GF-D8 (cell line): ENCODE measurements at places on chromosomes 3 and 15.

GRCh38 chr3:17412950-17413530 lies 329.4 kb downstream of the TBC1D5 start:
- DNase-seq = peak; percentile 6

GRCh38 chr15:52289629-52290081 lies 5.9 kb downstream of the MYO5C start:
- no peak for DNase-seq

- DNase-seq = no peak
Observed at GRCh38 chr15:88389120-88389519, 78.1 kb downstream of the MRPL46 start.

DNA sequence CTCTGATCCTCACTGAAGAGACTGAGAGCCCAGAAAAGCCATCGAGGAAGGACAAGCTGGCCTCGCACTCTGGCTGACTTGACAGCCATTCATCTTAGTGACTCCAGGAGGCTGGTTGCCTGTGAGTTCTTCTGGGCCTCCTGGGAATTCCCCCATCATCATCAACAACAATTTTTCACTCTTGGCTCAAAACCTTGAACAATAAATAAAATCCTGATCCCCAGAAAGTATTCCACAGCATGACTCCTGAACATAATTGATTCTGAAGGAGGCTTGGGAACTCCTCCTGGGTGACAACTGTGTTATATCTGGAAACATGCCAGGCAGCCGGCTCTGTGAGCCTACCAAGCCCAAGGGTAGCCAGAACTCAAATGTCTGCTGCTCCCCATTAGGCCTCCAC lies 188.6 kb downstream of the SHQ1 start:
- DNase-seq = no peak

GRCh38 chr3:42351207-42351606 lies 59.2 kb downstream of the LYZL4 start:
- DNase-seq = no peak

DNA sequence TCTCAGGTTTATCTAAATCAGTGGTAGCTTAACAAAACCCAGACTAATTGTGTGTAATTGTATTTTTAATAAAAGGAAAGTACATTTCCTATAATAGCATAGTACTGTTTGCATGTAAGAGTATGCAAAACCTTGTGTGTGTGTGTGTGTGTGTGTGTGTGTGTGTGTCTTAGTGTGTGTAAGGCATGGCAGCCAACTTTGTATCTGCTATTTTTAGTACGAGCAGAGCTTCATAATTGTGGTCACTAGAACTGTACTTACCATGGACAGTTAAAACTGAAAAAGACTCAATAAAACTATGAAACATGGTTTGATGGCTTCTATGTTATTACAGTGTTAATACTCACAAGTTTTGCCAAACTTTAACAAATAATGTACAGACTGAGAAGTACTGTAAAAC lies 6.2 kb downstream of the P2RY1 start:
- DNase-seq = no peak

DNA sequence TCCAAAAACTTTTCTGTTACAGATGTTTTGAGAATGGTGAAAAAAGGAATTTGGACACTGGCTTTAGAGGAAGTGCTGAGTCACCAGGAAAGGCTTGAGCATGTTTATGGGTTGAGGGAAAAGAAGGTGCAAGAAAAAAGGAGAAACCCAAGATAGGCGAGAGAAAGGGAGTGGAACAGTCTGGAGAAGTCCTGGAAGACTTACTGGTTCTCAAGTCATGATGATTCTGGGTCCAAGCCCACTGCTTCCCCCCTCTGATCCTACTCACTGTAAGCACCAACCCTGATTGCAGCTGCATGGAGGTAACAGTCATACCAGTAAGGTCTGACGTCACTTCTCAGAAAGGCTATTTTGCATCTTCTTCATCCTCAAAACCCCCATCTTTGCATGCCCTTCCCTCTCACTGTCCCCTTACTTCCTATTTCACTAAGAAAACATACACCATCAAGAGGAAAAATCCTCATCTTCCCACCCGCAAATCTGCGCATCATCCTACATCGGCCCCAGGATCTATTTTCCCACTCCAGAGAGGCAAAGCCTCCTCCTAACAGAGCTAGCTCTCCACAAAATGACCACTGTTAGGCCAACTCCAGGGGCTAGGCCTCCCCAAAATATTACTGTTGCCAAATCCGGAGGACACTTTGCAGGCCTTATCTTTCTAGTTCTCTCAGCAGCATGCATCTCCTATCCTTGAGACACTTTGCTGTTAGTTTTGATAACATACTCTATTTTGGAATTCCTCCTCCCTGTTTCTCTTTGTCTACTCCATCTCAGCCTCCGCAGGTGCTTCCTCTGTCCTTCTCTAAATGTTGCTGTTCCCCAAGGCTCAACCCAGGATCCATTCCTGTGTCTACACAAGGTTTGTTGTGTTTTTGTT lies 3.2 kb upstream of the ATP13A3 start:
- DNase-seq = no peak

DNA sequence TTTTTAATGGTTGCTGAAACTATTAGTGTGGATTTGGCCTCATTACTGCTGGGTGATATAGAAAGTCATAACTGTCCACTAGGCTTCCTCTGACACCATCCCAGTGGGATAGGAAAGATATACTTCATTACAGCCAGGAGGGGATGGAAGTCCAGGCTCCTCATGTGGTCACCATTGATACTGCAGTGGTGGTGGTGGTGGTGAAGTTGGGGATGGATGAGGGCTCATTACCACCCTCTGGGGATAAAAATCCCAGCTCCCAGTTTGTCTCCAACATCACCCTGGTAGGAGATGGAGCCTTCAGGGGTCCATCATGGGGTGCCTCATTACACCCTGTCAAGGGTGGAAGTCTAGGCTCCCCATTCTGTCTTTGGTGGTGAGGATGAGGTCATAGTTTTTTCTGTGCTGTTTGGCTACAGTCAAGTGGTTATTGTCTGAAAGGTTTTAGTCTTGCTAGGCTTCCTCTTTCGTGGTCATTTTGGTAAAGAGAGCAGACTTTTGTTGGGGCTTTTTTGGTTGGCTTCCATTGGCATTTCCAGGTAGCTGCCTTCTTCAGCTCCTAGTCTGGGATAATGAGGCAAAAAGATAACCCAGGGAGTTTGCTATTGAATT lies 30.1 kb upstream of the FILIP1L start:
- peak; percentile 16 for DNase-seq

- DNase-seq = no peak
Observed at GRCh38 chr15:33801954-33802353, 166.3 kb upstream of the CHRM5 start.

GRCh38 chr3:155047672-155048071 lies 32.4 kb upstream of the MME start:
- no peak for DNase-seq

DNA sequence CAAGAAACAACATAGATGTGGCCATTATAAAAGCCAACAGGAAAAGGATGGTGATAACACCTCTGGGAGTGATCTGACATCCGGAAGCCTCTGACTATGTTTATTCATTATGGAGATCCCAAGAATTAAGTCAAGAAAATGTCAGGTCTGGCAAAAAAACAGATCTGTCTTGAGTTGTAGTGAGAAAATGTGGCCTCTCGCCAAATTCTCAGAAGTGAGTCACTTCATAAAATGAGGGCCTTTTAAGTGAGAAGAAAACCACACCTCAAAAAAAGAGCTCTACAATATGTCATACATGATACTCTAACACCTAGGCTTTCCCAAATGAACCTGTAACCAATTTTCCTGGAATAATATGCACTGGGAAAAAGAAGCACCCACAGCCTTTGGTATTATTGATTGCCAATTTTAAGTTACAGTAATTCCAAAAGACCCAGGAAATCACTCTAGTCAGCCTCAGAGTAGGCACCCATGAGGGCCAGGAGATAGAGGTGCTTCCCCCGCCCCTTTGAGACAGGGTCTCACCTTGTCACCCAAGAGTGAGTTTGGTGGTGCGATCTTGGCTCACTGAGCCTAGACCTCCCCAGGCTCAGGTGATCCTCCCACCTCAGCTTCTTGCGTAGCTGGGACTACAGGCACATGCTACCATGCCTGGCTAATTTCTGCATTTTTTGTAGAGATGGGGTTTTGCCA lies 38.0 kb downstream of the CCR3 start:
- no peak for DNase-seq

DNA sequence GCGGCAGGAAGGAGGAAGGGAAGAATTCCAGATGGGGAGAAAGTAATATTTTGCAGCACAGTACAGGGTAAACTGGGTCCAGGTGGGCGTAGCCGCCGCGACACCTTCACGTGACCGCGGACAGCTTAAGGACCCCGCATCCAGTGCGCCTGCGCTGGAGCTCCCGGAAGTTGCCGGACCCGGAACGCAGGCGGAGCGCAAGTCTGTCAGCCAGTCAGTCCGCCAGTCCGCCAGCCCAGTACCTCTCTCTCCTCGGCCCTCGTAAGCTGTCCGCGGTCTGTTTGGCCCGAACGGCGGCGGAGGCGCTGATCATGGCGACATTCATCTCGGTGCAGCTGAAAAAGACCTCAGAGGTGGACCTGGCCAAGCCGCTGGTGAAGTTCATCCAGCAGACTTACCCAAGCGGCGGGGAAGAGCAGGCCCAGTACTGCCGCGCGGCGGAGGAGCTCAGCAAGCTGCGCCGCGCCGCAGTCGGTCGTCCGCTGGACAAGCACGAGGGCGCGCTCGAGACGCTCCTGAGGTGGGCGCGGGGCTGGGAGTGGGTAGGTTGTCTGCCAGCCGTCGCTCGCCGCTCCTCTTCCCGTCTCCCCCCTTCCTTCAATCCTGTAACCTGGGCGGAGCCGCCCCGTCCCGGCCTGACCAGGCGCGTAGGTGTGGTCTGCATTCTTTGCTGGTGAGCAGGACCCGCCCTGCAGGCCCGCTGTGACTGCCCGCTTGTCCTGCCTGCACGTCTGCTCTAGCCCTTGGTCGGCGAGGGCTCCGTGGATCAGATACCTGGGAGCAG lies at the start of gene PDCD6IP:
Gene PDCD6IP (plus strand): TSS at position 213 of the 784 bp plus-strand sequence. CDS start 99 bp downstream, at position 312.
- peak; percentile 72 for DNase-seq

DNA sequence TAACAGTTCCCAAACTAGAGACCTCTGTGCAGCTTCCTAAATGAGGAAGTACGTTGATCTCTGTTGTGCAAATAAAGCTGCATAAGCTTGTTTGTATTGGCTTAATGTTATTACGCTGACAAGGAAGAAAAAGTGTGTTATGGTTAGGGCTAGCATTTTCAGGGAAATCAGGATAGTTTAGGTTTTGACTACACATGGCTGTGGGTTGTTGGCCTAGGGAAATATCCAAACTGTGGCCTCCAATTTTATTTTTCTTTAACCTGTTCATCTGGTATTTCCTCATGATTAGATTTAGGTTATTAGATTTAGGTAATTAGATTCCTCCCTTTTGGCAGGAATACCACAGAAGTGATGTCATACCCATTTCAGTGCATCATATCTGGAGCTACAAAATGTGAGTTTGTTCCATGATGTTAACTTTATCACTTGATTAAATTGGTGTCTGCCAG lies 8.7 kb upstream of the MCCC1 start:
- peak; percentile 23 for DNase-seq
